ENCODE measurements at places on chromosomes 13 and 19.

- no peak for DNase-seq
These were observed 32.2 kb upstream of the TEX29 start for GRCh38 chr13:111288276-111288675.

- no peak for DNase-seq
These were observed 1.3 kb upstream of the JUND start for GRCh38 chr19:18282788-18283141.

- DNase-seq: no peak
These were observed 894.3 kb upstream of the PCDH20 start for GRCh38 chr13:62309904-62310303.

DNA sequence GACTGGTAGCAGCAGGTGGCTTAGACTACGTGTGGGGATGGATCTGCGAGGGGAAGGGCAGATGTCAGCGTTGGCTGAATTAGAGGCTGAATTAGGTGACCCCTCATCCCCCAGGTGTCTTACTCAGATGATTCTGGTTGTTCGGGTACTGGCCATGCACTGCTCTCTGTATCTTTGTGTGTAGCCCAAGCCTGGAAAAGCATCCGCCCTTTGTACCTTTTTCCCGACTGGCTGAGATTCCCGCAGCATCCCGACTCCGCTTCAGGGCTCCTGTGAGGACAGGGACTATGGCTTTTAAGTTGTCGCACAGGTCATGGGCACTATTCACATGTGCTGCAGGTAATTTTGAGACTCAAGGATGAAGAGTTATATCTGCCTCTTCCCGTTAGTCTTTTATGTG lies 7.2 kb downstream of the TFDP1 start:
- DNase-seq: no peak

- DNase-seq: no peak
These were observed 133.7 kb downstream of the RAP2A start for GRCh38 chr13:97567510-97568243.

DNA sequence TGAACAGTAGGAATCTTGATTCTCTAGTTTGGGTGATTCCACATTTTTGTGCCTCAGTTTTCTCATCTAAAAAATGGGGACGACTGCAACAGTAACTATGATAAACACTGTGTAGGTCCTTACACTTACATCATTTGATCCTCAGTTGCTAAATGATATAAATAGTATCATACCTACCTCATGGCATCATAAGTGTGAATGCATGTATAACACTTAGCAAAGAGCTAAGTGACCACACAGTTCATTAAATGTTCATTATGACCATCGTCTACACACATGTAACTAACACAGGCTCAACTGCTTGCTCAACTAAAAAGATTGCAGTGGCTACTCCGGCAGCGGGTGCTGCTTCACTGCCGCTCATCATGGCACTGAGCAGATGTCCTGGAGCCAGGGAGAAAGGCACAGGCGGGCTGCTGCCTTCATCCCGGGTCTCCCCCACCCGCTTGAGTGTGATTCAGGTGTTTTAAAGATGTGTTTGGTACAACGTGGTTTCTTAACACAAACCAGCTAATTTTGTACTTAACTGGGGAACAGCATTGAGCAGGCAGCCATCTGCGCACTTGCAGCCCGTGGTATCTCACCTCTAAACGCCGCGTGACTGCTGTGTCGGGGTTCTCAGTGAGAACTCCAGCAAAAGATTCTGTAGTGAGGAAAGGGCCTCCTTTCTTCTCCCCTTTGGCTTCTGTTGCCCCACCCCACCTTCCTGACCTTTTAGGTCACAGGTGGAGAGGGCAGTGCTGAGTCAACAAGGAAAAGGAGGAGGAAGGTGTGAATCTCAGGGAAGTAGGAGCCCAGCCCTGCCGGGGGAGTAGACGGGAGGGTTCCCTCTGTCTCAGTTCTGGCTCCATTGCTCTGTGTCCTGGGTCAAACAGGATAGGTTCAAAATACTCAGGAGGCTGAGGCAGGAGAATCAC lies 11.7 kb upstream of the ACTN4 start:
- no peak for DNase-seq

GRCh38 chr19:12261554-12261953 lies 33.1 kb downstream of the ZNF44 start:
- DNase-seq: no peak

GRCh38 chr19:29371251-29372090 lies 154.3 kb upstream of the VSTM2B start:
- no peak for DNase-seq

DNA sequence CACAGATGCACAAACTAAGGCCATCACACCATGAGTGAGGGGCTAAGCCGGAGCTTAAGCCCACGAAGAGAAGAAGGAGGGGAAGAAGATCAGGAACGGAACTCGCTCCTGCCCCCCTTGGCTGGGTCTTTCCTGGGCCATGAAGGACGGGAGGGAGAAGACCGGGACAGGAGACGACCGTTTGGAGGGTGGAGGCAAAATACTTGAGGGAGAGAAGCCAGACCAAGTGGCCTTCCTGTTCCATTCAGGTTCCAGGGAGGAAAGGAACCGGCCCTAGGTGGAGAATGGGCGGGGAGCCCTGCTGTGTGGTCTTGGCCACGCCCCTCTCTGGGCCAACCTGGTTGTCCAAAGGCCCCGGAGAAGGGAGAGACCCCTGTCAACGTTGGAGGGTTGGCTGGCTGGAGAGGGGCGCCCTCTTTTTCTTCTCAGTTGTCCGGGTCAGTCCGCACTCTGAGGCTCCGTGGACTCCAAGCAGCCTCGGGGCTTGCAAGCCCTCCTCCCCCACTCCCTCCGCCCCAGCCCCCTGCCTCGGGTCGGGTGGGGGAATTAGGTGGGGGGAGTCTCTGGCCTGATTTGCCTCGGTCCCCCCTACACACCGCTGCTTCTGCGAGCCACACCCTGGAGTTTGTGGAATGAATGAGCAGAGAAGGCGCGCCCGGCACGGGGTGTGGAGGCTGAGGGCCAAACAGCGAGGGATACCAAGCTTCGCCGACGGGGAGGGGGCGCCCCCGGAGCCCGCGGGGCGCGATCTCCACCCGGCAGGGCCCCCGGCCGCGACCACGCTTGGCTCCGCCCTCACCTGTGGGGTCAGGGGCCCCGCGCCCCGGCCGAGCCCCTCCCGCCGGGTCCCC lies 757 bp downstream of the FBN3 start:
- DNase-seq: no peak

DNA sequence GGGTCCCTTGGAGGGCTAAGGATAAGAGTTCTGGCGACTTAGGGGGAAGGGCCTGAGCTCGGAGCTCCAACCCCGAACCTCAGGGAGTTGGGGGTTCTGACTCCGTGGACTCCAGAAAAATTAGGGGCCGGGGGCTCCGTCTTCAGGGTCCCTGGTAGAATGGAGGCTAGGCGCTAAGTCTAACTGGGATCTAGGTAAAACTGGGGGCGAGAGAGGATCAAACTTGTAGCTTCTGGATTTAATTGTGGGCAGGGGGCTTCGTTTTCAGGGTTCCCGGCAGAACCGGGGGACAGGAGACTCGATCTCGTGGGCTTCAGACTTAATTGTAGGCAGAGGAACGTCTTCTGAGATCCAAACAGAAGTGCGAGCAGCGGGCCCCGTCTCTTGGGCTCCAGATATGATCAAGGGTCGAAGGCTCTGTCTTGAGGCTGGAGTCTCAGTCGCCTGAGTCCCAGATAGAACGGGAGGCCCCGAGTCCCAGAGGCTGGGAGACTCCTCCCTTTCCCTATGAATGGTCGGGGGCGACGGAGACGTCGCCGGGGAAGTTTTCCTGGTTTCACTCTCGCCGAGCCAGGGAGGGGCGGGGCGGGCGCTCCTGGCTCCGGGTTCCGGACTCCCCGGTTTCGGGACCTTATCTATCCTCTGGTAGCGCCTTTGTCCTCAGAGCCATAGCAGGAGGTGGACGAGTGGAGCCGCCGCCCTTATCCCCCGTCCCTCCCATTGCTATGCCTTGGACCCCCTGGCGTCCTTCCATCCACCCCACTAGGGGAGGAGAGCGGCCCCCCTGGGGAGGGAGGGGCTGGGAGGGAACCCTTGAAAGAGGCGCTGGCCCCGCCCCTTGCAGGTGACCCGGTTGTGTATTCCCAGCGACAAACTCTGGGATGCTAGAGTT lies 1.3 kb downstream of the NECTIN2 start:
- DNase-seq: no peak

GRCh38 chr13:85108356-85108755 lies 690.9 kb downstream of the SLITRK6 start:
- DNase-seq: no peak

- DNase-seq: no peak
These were observed 112.2 kb downstream of the NDFIP2 start for GRCh38 chr13:79593121-79593520.
